ENCODE measurements at places on chromosomes 6 and 20. TPM values are rescaled to one million over a fixed set of nuclear protein-coding genes. Genes with fewer than 3 reads are reported as not detected.

RNF182 gene
- 1.4 TPM for total RNA-seq

SIGLEC1 gene
- total RNA-seq, result 4.4 TPM

SGK2 gene
- total RNA-seq, result 40.2 TPM

BEND3 gene
- 7.6 TPM for total RNA-seq

NMBR gene
- total RNA-seq, result 0.29 TPM

LPA gene
- 0.06 TPM for total RNA-seq

ZNF512B gene
- total RNA-seq, result 18.3 TPM

APOM gene
- 24.0 TPM for total RNA-seq

BPIFB1 gene
- total RNA-seq, result not detected

DNAH8 gene
- 1.3 TPM for total RNA-seq

TIAM2 gene
- total RNA-seq, result 16.1 TPM

SOBP gene
- total RNA-seq, result 20.4 TPM

GNMT gene
- 0.76 TPM for total RNA-seq

CAP2 gene
- total RNA-seq, result 11.9 TPM

TRIM31 gene
- not detected for total RNA-seq

CTAGE9 gene
- total RNA-seq, result not detected

RAE1 gene
- total RNA-seq, result 37.9 TPM

PLN gene
- total RNA-seq, result 9.8 TPM

SLC22A16 gene
- 1.2 TPM for total RNA-seq

CEP43 gene
- total RNA-seq, result 27.3 TPM

LTV1 gene
- total RNA-seq, result 12.9 TPM

BEND6 gene
- total RNA-seq, result 2.5 TPM

TRDN gene
- 33.7 TPM for total RNA-seq

NFATC2 gene
- total RNA-seq, result 4.3 TPM

PCNA gene
- 82.6 TPM for total RNA-seq

PRDM13 gene
- not detected for total RNA-seq

SLCO4A1 gene
- 7.5 TPM for total RNA-seq

LGSN gene
- 0.41 TPM for total RNA-seq

ZNF133 gene
- 27.5 TPM for total RNA-seq

NRSN1 gene
- total RNA-seq, result 0.12 TPM

OR2B6 gene
- 0.23 TPM for total RNA-seq

TSHZ2 gene
- total RNA-seq, result 21.8 TPM

MLN gene
- total RNA-seq, result 0.53 TPM

OVOL2 gene
- total RNA-seq, result 1.7 TPM

GGT7 gene
- total RNA-seq, result 25.2 TPM

FUCA2 gene
- total RNA-seq, result 33.2 TPM

SLC22A1 gene
- 1.3 TPM for total RNA-seq

TMC2 gene
- total RNA-seq, result not detected

CMTR1 gene
- total RNA-seq, result 38.1 TPM

FAM83C gene
- total RNA-seq, result not detected

DACT2 gene
- total RNA-seq, result 28.6 TPM

METTL24 gene
- total RNA-seq, result 24.2 TPM

TP53INP2 gene
- total RNA-seq, result 6.4 TPM

CALHM5 gene
- 2.2 TPM for total RNA-seq

DSP gene
- 54.6 TPM for total RNA-seq

ARFGEF3 gene
- total RNA-seq, result 8.1 TPM

PKIB gene
- 2.3 TPM for total RNA-seq

SLC17A9 gene
- total RNA-seq, result 1.3 TPM

SSTR4 gene
- total RNA-seq, result 0.18 TPM

VGLL2 gene
- 3.4 TPM for total RNA-seq

ADTRP gene
- total RNA-seq, result 3.7 TPM

SPAG4 gene
- 2.9 TPM for total RNA-seq

DAAM2 gene
- total RNA-seq, result 35.6 TPM

MBOAT1 gene
- 29.0 TPM for total RNA-seq

BPIFB4 gene
- not detected for total RNA-seq

KHDC1L gene
- total RNA-seq, result not detected

SAMD5 gene
- total RNA-seq, result 12.5 TPM
